ENCODE measurements at places on chromosomes 6 and 20.

- no peak for DNase-seq
Measured at GRCh38 chr6:120735641-120736040, 598.6 kb downstream of the TBC1D32 start.

DNA sequence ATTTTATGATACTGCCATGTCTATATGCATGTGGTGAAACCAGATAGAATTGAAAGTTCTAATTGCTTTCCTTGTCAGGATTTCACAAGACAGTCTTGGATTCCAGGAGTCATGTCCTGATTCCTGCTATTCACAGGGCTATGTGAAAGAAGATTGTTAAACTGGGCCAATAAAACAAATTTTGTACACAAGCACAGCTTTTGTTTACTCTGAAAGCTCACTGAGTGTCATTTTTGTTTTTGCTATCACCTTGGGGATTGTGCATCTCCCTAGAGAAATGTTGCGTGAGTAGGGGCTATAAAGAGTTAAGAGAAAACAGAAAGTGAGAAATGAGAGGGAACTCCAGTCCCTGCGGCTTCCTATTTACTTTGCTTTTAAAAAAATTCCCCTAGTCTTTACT, 627.5 kb downstream of the PKHD1 start:
- DNase-seq, result no peak

DNA sequence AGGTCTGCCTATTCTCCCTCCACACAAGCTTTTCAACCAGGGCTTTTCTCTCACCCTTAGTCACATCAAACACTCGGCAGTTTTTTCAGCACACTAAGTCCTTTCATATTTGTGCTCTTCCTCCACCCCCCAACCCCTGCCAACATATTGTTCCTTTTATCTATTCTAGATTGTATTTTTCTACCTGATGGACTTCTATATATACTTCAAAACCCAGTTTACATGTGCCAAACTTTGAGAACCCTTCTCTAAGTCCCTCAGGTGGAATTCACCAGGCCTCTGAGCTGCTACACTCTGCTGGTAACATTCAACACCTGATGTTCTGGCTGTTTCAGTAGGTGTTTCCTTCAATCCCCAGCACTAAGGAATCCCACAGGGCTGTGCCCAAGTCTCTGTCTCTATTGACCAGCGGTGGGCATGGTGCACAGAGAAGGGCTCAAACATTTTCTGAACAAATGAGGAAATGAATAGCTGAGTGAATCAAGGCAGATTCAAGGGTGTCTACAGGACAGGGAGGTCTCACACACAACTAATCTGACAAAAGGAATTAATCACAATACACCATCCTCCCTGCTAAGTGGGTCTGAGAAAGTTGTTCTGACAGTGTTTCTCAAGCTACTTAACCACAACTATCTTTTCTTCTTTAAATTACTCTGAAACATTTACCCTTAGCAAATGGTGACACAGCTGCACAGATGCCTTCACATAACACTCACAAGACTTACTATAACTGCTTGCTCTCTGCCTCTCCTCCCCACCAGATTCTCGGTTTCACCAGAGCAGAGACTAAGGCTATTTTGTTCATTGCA, 166.5 kb downstream of the TSHZ2 start:
- no peak for DNase-seq

- no peak for DNase-seq
Measured at GRCh38 chr6:1917626-1918371, 308.1 kb downstream of the FOXC1 start.

GRCh38 chr20:54227241-54227640, 19.4 kb downstream of the PFDN4 start:
- DNase-seq, result no peak

- DNase-seq, result no peak
Measured at GRCh38 chr6:34970957-34971356, 81.9 kb downstream of the ANKS1A start.

DNA sequence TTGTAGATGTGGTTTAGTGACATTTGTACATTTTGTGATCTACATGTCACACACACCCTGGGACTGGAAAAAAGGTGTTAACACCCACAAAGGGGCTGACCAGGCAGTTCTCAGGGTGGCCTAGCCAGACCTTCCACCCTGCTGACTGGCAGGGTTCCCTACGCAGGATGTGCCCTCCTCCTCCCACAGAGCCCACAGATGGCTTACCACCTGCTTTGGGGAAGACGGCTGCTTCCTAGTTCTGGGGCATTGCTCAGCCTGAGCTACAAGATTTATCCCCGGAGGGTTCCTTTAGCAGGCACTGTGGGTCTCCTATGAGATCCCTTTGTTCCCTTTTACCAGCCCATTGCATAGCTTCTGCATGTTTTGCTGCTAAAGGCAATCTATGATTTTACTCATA, 35.1 kb downstream of the SNAP25 start:
- no peak for DNase-seq

DNA sequence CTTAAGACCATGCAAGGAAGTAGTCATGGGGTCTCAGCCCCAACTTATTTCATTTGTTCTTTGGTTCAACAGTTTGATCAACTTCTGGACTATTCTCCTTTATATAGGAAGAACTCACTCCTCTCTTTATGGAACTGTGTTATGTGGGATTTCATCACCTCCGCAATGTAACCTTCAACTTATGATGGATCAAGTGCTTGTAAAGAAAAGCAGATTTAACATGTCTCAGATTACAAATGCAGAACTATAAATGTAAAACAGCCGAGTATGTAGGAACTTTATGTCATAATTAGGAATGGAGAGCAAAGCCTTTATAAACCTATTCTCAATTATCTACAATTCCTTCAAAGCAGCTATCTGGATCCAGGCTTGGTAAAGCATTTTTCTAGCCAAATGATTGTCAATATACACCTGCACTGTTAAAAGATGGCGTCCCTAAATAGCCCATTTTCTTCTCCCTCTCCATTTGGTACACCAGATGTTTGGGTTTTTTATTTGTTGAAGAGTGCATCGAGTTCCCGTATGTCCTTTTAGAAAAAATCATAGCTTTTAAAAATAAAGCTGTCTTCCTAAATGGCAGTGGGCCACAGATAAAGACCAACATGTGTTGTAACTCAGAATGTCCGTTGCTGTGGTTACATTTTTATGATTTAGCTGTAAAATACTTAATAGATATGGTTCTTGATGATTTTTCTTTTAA, 985.1 kb upstream of the SLC35B3 start:
- no peak for DNase-seq

GRCh38 chr20:50070361-50070760, 42.6 kb downstream of the UBE2V1 start:
- peak; percentile 17 for DNase-seq

GRCh38 chr6:50707652-50708300, 5.5 kb upstream of the TFAP2D start:
- DNase-seq, result no peak

- no peak for DNase-seq
Measured at GRCh38 chr6:122040261-122040660, 359.2 kb upstream of the HSF2 start.

DNA sequence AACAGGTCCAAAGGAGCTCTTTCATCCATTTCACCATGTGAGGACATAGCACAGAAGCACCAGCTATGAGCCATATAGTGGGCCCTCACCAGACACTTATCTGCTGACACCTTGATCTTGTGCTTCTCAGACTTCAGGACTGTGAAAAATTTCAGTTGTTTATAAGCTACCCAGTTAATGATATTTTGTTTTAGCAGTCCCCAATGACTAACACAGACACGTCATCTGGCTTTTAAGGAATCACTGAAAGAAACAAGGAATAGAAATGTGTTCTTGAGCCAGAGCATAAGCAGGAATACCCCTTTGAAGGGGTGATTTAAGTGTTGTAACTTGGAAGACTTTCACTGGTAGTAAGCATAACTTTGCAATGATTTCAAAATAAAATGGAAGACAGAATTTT, 214.7 kb upstream of the PTCHD4 start:
- DNase-seq, result no peak

DNA sequence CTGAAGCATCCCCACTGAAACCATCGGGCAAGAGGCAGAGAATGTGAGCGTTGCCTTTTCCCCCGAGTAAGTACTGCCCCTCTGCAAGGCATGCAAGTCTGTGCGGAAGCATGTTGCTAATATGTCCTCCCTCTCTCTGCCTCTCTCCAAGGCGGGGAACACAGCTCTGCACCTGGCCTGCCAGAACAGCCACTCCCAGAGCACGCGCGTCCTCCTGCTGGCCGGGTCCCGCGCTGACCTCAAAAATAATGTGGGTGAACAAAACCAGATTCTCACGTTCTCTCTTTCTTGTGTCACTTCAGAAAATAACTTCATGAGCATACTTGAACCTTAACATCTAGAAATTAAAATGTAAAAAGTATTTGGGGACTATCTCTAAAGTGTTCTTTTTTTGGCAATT, 26.4 kb downstream of the LYRM2 start:
- DNase-seq, result no peak

DNA sequence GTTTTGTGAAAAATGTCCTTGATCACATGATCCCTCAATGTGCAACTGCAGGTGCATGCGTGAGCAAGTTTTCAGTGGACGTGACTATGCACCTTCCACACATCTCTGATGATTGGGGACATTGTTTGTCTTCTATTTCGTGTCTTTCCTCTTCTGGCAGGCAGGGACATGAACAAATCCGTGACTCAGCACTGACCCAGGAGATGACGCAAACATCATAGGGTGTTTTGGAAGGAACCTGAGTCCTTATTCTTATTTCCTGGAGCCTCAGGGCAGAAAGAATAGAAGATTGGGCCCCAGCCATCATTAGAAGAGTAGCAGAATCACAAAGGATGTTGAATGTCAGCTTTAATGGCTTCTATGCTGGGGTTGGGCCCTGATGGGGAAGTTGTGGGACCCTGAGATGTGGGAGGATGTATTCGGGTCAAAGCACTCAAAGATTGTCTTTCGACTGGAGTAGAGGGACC, 11.9 kb upstream of the SIRPD start:
- no peak for DNase-seq

DNA sequence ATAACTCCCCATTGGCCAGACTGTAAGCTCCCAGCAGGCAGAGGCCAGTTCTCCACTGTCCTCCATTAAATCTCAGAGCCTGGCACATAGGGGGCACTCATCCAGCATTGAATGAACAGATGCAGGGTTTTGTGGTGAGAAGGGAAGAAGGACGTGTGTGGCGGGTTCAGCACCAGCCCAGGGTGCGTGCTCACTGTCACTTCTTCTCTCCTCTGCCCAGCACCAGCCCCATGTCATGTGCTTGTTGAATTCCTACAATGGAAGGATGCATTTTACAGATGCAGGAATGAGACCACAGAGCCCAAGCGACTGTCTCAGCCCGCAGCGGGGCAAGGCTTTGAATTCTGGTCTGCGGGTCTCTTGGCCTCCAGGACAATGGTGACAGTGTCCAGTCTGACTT, 149.9 kb downstream of the CEBPB start:
- DNase-seq, result no peak

GRCh38 chr6:137867685-137868509, 838 bp downstream of the TNFAIP3 start:
- peak; percentile 39 for DNase-seq

DNA sequence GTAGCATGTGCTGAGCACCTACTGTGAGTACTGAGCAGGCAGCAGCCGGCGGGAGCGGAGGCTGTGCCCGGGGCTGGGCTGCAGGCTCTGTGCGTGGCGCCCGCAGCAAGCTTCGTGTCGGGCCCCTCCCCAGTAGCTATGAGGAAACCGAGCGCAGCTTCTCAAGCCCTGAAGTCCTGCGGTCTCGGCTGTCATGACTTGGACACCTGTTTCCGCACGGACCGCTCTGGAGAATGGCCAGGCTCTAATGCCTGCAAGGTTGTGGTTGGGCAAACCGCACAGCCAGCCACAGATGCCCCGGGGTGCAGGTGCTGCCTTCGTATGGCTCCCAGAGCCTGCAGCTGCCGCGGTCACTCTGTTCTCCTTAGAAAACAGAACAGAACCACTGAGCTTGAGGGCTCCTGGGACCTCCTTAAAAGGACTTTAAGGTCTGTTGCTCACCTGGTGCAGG, 33.7 kb downstream of the PYGB start:
- no peak for DNase-seq

DNA sequence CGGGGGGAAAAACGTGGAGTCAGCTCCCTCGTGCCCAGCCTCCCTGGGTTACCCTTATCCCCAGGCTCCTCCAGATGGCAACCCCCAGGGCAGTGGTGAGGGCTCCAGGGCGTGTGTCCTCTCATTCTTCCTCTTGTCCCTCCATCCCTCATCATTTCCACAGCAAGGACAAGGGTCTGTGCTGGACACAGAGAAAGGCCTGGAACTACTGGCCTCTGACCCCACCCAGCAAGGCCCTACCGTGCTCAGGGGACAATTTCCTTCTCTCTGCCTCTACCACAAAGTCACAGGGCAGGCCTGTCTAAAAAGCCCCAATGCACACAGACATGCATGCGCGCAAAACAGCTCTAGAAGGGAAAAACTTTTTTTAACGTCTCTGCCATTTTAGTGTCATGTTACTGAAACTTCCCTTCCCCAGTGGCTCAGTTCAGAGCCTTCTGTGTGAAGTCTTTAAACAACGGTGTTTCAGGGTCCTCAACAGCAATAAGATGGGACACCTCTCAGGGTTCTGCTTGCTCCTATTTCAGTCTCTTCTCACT, 1.1 kb upstream of the SLC35B2 start:
- no peak for DNase-seq

GRCh38 chr6:45447005-45447404, 69.3 kb upstream of the SUPT3H start:
- DNase-seq, result no peak

DNA sequence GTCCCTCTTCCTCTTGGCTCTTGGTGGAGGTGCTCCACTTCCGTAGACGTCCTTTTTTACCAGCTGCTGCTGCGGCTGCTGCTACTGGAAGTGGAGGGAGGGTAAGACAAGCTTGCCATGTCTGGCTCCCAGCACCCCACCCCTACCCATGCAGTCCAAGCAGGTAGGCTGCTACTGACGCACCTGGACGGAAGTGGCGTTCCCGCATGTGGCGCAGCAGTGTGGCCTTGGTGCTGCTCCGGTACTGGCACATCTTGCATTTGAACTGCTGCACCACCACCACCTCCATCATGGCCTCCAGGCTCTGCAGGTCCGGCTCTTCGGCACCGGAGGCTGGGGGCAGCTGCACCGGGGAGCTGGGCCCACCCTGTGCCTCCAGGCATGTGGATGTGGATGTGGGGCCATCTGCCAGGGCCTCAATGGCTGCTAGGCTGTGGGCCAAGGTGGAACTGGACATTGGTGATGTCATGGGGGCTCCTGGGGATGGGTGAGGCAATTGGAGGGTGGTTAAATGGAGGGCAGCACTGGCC, 4.4 kb downstream of the ZNF335 start:
- no peak for DNase-seq

DNA sequence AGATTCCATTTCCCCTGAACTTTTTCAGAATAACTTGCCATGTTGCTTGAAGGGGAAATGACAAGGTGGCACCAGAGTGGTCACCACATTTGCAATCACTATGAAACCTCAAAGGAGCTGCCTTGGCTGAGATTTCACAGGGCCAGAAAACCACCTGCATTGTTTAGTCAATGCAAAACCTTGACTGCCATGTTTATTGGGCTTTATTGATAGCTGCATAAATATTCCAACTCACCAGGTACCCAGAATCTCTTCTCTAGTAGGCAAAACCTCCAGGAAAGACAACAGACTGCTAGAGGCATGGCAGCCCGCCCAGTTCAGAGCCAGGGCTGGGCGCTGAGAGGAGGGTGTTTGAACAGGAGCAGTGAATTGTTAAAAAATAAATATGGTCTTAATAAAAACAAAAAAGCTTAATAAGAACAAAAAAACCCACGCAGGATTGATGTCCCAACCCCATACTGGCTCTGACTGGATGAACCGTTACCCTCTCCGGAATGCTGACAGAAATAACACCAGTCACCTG, 375.6 kb downstream of the ZFAND3 start:
- DNase-seq, result no peak

- DNase-seq, result no peak
Measured at GRCh38 chr6:135937106-135937505, 85.6 kb downstream of the PDE7B start.

GRCh38 chr6:22008248-22008836, 288.5 kb downstream of the PRL start:
- DNase-seq, result no peak

GRCh38 chr6:131982740-131983259, 31.6 kb upstream of the CCN2 start:
- no peak for DNase-seq

All from hematopoietic multipotent progenitor cell treated with erythropoietin and hydrocortisone succinate and interleukin-3 and kit ligand, for 8 days (in vitro differentiated cells).